ENCODE measurements at places on chromosomes 6 and 20. TPM values are rescaled to one million over a fixed set of nuclear protein-coding genes. Genes with fewer than 3 reads are reported as not detected.

DNA sequence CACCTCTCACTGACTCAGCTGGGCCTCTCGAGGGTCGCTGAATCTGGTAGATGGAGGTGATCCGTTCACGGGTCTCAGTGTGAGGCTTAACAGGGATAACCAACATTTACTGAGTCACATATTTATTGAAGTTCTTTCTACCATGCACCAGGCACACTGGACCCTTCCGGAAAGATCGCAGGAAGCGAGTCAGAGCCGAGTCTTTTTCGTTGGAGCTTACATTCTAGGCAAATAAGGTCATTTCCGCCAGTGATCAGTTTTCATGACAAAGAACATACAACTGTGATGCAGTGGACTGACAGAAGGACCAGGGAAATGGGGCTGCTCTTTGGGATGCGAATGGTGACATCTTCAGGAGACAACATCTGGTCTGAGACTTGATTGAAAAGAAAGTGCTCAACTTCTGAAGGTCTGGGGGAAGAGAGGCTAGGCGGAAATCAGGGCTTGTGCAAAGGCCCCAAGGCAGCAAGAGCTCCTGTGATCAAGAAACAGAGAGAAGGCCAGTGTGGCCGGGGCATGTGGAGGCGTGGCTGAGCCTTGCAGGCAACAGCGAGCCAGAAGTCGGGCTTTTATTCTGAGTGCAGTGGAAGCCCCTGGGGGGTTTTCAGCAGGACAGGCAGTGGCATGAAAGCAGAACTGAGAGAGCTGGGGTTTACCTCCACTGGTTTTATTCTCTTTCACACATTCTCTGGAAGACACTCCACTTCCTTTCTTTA lies 56.7 kb downstream of the APCDD1L start:
- DNase-seq, result no peak

DNA sequence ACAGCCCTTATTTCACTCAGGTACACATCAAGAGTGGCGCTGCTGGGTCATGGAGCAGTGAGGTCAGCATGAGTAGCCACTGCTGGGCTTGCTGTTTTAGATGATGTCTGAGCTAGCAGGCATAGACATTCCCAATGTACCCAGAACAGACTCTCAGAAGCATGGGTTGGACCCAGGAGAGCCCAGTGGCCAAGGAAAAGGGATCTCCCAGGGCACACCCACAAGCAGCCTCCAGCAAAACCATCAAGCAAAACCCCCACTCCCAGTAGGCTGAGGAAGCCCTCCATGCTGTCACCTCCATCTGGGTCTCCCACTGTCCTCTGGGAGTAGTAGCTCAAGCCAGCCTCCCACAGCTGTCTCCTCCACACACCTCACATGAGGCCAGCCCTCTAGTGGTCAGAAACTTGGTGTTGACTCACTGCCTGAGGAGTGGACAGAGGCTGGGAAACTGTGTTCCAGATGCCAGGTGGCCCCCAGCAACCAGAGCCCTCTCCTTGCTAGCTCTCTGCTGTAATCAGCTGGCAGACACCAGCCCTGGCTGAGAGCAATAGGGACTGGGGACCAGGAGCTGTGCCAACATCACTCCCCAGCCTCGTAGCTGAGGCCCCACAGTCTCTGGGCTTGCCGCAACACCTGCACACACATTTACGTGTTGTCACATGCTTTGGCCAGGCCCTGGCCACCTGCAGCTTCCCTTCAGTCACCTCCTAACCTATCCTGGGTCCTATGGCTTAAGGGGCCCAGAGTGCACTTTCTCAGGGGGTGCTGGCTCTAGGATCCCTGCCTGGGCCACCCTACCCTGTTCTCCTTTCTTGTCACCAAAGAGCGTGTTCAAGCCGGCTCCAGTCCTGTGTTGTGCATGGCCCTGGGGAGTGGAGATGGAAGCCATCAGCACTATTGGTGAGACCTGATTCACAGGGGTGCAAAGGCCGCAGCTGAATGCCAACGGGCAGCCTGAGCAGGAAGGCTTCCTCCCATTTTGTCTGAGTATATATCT lies 1.9 kb upstream of the AP5S1 start:
- no peak for DNase-seq

DNA sequence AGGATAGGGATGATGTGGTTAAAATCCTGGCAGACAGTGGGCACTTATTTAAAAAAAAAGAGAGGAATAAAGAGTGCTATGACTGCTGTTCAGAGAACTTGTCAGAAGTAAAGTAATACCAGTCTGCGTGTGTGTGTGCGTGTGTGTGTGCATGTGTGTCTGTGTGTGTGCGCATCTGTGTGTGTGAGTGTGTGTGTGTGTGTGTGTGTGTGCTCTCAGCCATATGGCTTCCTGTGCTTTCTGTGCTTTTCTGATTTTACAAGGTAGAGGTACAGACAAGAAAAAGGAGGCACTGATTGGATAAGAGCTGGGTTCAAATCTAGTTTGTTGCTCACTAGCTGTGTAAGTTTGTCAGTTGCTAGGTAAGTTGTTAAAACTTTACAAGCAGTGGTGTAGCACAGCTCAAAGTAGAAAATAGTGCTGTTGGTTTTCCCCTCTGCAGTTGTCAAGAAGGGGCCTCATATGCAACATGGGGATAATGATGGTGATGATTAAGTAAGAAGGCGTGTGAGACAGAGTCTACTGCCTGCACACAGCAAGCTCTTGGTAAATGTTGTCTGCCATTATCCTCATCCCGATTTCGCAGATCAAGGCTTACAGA lies 155.3 kb upstream of the ZNF217 start:
- DNase-seq, result peak; percentile 51

DNA sequence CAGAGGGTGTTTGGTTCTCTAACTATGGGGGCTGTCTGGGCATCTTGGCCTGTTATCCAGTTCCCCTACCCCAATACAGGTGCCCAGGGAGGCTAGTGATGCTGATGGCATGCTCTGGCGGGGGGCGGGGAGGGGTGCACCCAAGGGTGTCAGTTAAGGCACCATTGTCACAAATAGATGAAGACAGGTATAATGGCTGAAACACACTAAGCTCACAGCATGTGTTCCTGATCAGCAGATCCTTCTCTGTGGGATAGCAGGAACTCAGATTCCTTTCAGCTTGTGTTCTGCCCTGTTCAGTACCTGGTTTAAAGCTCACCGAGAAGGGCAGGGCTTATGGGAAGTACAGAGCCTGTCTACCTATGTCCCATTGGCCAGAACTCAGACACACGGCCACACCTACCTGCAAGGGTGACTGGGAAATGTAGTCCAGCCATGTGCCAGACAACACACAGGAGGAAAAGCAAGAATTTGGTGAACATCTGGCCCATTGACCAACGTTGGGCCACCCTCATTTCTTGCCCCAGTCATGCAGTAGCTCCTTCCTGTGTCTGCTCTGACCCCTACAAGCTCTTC lies 3.4 kb upstream of the RSPO4 start:
- DNase-seq, result no peak

Gene NINL
- 4.0 TPM for total RNA-seq

Gene ARFGEF3
- total RNA-seq, result not detected

Gene METTL24
- total RNA-seq, result not detected

Measured in CD4-positive, alpha-beta T cell (primary cell).